ENCODE measurements at places on chromosomes 7 and 10.

GRCh38 chr7:74115326-74115725, 31.7 kb downstream of the LIMK1 start:
- DNase-seq, result no peak

GRCh38 chr10:121281576-121281975, 316.7 kb downstream of the FGFR2 start:
- DNase-seq, result no peak

DNA sequence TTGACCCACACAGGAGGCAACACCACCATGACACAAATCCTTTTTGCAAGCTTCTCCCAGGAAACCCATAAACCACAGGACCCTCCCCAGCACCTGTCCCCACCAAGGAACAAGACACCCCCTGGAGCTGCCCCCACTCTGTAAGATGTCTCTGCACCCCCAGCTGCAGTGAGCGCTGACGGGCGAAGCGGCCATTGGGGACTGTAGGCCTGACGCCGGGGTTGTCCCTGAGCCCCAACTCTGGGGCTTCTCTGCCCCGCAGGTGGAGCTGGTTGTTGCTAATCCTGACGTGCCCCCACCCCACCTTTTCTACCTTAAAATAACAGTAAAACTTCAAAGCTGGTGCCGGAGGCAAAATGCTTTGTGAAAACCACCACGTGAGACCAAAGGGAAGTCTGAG, 94.7 kb upstream of the PPP2R2D start:
- DNase-seq, result no peak

- DNase-seq, result no peak
Measured at GRCh38 chr10:110007161-110007700, 553 bp upstream of the ADD3 start.

DNA sequence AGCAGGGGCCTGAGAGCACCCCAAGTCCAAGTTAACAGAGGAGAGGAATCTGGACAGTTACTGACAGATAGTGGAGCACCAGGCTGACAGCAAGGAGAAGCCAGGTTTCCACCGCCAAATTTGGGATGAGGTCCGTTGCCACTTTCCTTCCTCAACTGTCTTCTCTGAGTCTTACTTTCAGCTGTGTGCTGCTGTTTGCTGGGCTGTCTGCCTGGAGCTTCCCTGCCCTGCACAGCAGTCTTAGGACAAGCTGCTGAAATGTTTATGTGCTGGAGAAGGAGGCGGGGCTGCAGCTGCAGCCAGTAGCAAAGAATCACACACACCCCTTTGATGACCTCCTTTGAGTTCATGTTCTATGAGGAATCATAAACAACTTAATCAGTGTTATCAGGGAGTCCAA, 17.4 kb upstream of the CYP3A7 start:
- no peak for DNase-seq

DNA sequence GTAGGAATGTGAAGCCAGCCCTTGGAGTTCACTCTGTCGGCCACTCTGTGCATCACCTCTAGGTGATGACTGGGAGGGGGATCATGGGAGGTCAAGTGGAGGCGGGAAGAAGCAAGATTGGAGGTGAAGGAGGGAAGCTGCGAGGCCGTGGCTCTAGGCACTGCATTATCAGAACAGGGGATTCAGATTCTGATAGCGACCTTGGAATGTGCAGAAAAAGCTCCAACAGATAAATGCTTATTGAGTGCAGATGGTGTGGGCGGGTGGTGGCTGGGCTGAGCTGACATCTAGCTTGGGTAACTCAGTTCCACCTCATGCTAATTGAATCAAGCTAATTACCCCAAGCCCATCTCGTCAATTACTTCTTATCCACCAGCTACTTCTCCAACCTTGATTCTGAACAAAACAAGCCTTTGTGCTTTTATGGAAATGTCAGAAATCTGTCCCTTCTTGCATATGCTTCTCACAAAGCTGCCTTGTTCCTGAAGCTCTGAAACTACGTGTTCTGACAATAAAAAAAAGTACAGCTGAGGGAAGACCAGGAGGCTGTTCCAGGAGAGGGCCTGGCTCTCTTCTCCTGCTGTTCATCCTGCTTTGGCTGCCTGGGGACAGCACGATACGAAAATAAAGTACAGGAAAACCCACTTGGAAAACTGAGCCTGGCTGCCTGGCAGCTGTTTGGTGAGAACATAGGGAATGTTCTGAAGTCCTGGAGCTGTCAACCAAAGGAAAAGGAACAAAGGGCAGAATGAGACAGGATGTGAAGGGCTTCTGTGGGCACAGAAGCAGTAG, 27.5 kb downstream of the STRA8 start:
- no peak for DNase-seq

- DNase-seq, result no peak
Measured at GRCh38 chr7:136509466-136509865, 359.0 kb upstream of the CHRM2 start.
